ENCODE measurements at places on chromosomes 1 and 21.

GRCh38 chr1:181712711-181713110 lies 229.4 kb downstream of the CACNA1E start:
- DNase-seq = no peak

DNA sequence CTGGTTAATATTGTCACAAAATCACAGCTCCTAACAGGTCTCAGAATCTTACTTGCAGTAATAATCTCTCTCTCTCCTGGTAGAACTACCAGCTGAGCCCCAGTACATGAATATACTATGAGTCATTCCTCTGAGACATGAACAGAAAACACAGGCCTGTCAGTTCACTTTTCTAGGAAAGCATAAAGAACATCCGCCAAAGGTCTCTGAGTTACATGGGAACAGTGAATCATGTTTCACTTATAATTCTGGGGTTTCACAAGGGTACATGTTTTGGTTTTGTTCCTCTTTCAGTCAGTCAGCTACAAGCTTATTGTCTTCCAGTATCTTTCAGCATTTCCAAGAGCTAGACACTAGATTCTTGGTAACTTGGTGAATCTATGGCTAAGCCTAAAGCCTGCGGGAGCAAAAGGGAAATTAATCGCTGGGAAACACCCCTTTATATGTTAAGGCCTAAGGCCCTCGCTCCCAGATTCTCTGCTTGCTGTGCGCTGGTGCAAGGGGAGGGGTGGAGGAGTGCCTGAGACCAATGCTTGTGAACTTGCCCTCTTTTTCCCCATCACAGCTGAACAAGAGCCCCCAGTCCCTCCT lies 31.7 kb downstream of the IFNGR2 start:
- DNase-seq = no peak

- peak; percentile 13 for DNase-seq
Measured at GRCh38 chr1:218361298-218362065, 16.3 kb downstream of the TGFB2 start.

DNA sequence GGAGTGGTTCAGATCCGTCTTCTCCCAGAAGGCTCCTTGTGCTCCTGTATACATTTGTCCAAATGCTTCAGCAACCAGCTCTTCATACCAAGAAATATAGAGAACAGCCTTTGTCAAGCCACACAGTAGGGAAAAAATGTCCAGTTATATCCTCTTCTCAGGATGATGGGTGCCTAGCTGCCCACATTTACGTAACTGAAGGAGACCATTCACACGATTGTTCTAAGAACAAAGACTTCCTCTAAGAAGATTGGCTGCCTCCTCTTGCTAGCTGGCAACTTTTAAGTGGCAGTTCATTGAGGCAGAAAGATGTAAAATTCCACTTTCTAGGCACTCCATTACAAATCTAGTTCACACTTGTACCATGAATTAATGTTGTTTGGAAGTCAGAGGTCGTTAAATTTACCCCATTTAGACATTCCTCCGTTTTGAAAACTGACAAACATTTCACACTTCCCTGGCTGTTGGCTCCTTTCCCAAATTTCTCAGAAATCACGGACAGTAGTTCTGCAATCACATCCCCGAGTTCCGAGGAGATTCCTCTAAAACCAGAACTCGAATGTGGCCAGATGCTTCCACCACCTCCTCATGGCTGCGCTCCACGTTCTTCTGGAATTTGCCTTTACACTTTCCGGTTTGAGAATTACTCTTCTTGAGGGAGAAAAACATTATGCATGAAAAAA lies 45.6 kb upstream of the CSF1 start:
- DNase-seq = no peak

- no peak for DNase-seq
Measured at GRCh38 chr21:42081138-42081537, 10.0 kb downstream of the UMODL1 start.

DNA sequence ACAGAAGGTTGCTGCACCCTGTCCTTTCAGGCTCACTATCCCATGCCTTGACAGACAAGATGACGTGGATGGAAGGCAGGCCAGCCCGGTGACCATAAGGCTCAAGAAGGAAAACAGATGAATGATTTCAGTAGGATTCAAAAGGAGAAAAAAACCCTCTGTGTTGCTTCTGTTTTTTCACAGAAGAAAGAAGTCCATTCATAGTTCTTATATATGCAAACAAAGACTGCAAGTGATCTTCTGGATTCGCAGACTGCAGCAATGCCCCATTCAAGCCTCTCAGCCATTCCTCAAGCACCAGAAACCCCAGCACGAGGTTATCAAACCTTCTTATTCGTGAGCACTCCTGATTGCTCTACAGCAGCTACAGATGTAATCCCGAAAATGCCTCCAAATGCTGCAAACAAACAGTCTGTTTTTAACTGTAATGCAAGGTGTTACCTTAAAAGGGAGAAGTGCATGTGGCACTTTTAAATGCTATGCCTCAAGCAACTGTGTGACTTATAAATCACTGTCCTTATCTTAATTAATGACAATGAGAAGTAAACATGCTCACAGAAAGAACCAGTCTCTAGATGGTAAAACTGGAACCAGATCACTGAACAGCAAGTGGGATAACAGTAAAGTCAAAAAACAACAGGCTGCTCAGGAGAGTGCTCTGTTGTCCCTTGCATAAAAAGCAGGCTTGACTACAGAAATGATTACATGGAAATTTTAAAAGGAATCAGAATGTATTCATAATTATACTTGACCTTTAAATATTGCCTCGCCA lies 173.9 kb downstream of the HHIPL2 start:
- no peak for DNase-seq

DNA sequence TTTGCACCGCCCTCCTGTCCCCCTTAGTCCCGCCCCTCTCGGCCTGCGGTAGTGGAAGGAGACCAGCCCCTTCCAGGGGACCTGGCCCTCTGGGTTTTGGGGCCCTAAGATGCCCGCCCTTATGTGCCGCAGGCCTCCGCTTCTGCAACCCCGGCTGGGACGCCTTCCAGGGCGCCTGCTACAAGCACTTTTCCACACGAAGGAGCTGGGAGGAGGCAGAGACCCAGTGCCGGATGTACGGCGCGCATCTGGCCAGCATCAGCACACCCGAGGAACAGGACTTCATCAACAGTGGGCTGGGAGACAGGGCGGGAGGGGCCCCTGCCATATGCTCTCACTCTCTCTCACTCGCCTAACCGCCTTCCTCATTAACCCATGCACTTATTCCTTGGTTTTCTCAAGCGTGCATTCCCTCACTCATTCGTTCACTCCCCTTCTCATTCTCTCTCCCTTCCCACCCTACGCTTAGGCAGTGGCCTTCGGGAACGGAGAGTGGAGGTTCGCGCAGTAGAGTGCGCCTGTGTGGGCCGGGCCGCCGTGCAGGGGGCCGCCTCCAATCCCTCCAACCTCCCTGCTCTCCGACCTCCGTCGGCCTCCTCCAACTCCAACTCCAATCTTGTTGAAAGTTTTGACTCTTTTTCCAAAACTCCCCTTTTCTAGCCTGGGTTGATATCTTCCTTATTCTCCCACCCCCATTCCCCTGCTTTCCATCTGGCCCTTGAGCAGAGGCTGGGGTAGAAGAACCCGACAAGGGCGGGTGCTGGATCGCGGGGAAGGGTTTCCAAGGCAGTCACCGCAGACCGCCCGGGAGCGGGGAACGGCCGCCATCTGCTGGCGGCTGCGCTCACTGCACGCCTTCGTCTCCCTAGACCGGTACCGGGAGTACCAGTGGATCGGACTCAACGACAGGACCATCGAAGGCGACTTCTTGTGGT lies 15.2 kb downstream of the BCAN start:
- peak; percentile 87 for DNase-seq

DNA sequence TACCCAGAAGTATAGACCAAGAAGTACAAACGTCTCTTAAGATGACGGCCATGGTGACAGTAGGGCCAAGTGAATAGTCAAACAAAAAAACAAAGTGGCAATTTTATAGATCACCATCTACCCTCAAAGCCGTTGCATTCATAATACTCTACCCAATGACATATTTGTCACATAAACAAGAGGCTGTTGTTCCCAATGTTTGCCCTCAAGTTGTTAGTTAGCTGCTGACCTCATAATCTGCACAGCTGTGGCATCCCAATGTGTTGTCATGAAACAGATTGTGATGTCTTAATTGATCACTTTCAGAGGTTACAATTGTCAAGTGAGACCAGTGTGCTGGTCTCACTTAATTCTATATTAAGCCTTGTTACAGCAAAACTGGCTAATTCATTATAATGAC lies 333.8 kb downstream of the ST6GALNAC3 start:
- DNase-seq = no peak

- no peak for DNase-seq
Measured at GRCh38 chr1:77394166-77394565, 112.3 kb downstream of the AK5 start.

All from NCI-H1417 (cell line).